Heart right ventricle (tissue), 16 donors: ENCODE measurements at places on chromosomes 6 and 20. TPM values are rescaled to one million over a fixed set of nuclear protein-coding genes. Genes with fewer than 3 reads are reported as not detected.

OPN5 gene
- 0.35 TPM for polyA plus RNA-seq

PEDS1 gene
- polyA plus RNA-seq: 40.2 TPM

DPPA5 gene
- not detected for polyA plus RNA-seq

CFAP61 gene
- 8.2 TPM for polyA plus RNA-seq

TEAD3 gene
- polyA plus RNA-seq: 29.1 TPM

GZF1 gene
- polyA plus RNA-seq: 8.6 TPM

RGS17 gene
- 0.07 TPM for polyA plus RNA-seq

SNAP91 gene
- polyA plus RNA-seq: 8.6 TPM

SLC17A1 gene
- not detected for polyA plus RNA-seq

DEFB132 gene
- polyA plus RNA-seq: not detected

STMN3 gene
- 9.7 TPM for polyA plus RNA-seq

MEP1A gene
- polyA plus RNA-seq: not detected

OTOR gene
- not detected for polyA plus RNA-seq

TFAP2C gene
- 0.03 TPM for polyA plus RNA-seq
